ENCODE measurements at places on chromosomes 16 and 17. TPM values are rescaled to one million over a fixed set of nuclear protein-coding genes. Genes with fewer than 3 reads are reported as not detected.

Gene PDE6G
- total RNA-seq: 0.83 TPM

GRCh38 chr16:1654505-1655268, 23.4 kb upstream of the JPT2 start:
- H3K27ac ChIP-seq: peak overlapping the region; percentile 27
- H3K4me1 ChIP-seq: no peaks in the 10 kb centered on the region
- peaks cover 27% of the 10 kb centered on the region for H3K36me3 ChIP-seq

Gene METTL2A
- total RNA-seq: 24.6 TPM

- peak; percentile 97 for DNase-seq
- H3K36me3 ChIP-seq: no peaks in the 10 kb centered on the region
- peak within 1 kb of the TSS; percentile 97 for H3K27ac ChIP-seq
Observed at GRCh38 chr17:44123356-44124117, at the start of gene HDAC5. HDAC5 (minus strand) TSS chr17:44123641; CDS start chr17:44117515, 6,126 bp downstream.

Gene TVP23A
- total RNA-seq: not detected

DNA sequence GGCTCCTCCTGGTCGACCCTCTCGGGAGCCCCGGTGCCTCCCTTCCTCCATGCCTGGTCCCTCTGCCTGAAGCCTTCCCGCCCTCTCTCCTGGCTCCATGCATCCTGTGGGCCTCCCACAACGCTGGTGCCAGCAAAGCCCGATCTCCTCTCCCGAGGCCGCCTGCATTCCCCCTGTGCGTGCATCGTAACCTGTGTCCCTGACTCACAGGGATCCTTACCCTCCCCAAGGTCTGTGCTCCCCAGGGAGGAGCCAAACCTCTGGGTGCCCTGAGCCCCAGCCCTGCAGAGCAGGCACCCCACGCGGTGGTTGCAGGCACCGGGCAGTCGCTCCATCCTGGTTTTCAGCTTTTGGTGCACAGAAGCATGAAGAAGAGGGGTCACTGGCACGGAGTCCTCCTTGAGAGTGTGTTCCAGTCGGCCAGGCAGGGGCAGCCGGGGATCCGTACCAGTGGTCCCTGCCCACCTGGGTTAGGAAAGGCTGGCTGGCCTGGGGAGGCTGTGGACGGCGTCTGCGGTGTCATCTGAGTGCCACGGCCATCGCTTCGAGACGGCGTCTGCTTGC, 1.8 kb upstream of the ENPP7 start:
- peaks cover 11% of the 10 kb centered on the region for H3K4me1 ChIP-seq
- peak overlapping the region; percentile 69 for H3K4me3 ChIP-seq
- DNase-seq: no peak
- H3K27me3 ChIP-seq: no peaks in the 10 kb centered on the region
- H3K27ac ChIP-seq: no peak overlapping the region
- H3K36me3 ChIP-seq: no peaks in the 10 kb centered on the region

Gene TLCD3B
- total RNA-seq: 4.6 TPM

Gene MATCAP1
- total RNA-seq: 24.0 TPM

- no peak overlapping the region for H3K4me3 ChIP-seq
- no peak overlapping the region for H3K27ac ChIP-seq
- peaks cover 7% of the 10 kb centered on the region for H3K27me3 ChIP-seq
- peaks cover 20% of the 10 kb centered on the region for H3K4me1 ChIP-seq
Observed at GRCh38 chr16:68450741-68451255, 2.5 kb upstream of the SMPD3 start.

- H3K27ac ChIP-seq: no peak overlapping the region
- no peaks in the 10 kb centered on the region for H3K27me3 ChIP-seq
- no peak overlapping the region for H3K4me3 ChIP-seq
- DNase-seq: no peak
- no peaks in the 10 kb centered on the region for H3K4me1 ChIP-seq
- H3K36me3 ChIP-seq: no peaks in the 10 kb centered on the region
Observed at GRCh38 chr17:45923511-45924268, 29.3 kb downstream of the MAPT start.

Gene TM4SF5
- not detected for total RNA-seq

DNA sequence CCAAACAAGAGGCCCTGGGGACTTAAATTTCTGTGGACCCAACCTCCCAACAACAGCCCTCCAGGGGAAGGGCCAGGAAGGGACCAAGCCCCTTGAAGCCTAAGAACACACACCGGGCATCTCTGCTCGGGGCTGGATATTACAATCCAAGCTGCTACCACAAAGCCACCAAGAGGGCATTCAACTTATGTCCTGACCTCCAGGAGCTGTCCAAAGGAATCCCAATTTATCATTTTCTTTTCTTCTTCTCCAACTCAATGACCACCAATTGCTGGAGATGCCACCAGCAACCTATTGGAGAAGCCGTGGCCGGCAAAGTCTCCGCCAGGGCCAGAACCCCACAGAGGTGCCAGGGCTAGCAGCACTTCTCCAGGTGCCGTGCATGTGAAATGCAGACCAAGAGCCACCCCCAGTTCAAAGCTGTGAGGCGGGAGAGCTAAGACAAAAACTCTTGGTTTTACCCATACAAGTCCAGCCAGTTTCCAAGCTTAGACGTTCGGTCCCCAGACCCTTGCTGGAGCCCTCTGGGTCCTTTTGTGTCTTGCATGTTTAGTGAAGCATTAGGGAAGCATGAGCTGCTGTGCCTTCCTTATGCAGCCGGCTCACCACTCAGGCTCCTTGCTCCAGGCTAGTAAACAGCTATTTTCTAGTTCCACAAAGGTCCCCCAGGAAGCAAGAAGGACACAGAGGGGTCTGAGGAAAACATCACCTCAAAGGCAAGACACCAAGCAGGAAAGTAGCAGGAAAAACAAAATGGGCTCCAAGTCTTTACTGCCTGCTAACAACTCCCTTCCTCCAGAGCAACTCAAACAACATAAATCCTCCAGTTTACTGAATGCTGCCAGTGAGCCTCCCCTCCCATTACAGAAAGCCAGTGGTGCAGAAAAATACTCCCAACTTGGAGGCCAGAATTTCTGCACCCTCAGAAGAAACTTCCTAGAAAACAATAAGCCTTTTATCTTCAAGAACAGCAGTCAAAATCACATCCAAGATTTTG, 3.2 kb downstream of the PITPNA start:
- H3K4me3 ChIP-seq: no peak overlapping the region
- H3K4me1 ChIP-seq: peaks cover 33% of the 10 kb centered on the region
- no peaks in the 10 kb centered on the region for H3K27me3 ChIP-seq

DNA sequence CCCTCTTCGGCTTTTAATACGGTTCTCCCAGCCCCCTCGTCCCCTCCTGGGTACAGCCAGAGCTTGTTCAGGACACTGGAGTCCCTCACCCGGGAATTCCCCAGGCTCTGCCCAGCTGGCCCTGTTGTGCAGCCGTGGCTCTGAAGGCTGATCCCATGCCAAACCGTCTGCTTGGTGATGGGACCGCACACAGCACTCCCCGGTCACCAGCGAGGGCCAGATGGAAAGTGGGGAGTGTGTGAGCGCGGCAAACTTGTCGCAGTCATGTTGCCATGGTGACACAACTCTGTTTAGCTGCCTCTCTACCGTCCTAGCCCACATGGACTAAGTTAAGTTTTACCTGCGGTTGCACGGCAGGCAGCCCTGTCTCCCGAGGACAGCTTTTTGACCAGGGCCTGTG, 107.9 kb downstream of the RAP1GAP2 start:
- peaks cover 16% of the 10 kb centered on the region for H3K4me1 ChIP-seq
- no peak overlapping the region for H3K4me3 ChIP-seq
- H3K36me3 ChIP-seq: peaks cover 15% of the 10 kb centered on the region
- H3K27ac ChIP-seq: no peak overlapping the region
- no peaks in the 10 kb centered on the region for H3K27me3 ChIP-seq
- DNase-seq: no peak

- DNase-seq: no peak
- H3K4me3 ChIP-seq: no peak overlapping the region
- no peaks in the 10 kb centered on the region for H3K27me3 ChIP-seq
Observed at GRCh38 chr16:87306516-87306915, 10.7 kb downstream of the C16orf95 start.

Gene SGCA
- total RNA-seq: not detected

Gene OR1F1
- not detected for total RNA-seq

- H3K36me3 ChIP-seq: no peaks in the 10 kb centered on the region
- no peak overlapping the region for H3K4me3 ChIP-seq
- DNase-seq: no peak
- peaks cover 68% of the 10 kb centered on the region for H3K4me1 ChIP-seq
Observed at GRCh38 chr17:39641883-39642282, 4.9 kb downstream of the STARD3 start.

- H3K36me3 ChIP-seq: no peaks in the 10 kb centered on the region
- DNase-seq: no peak
- peaks cover 13% of the 10 kb centered on the region for H3K4me1 ChIP-seq
- no peak overlapping the region for H3K4me3 ChIP-seq
- H3K27me3 ChIP-seq: no peaks in the 10 kb centered on the region
- no peak overlapping the region for H3K27ac ChIP-seq
Observed at GRCh38 chr17:82339634-82340580, 6.3 kb upstream of the SECTM1 start.

GRCh38 chr17:77882481-77883212, 75.9 kb upstream of the TNRC6C start:
- H3K4me1 ChIP-seq: peaks cover 87% of the 10 kb centered on the region
- H3K4me3 ChIP-seq: peak overlapping the region; percentile 54
- H3K36me3 ChIP-seq: no peaks in the 10 kb centered on the region
- peak; percentile 94 for DNase-seq
- H3K27me3 ChIP-seq: no peaks in the 10 kb centered on the region

GRCh38 chr16:2042986-2043666, 4.5 kb downstream of the NTHL1 start:
- H3K4me1 ChIP-seq: peaks cover 4% of the 10 kb centered on the region
- DNase-seq: no peak
- H3K36me3 ChIP-seq: no peaks in the 10 kb centered on the region
- no peak overlapping the region for H3K4me3 ChIP-seq

DNA sequence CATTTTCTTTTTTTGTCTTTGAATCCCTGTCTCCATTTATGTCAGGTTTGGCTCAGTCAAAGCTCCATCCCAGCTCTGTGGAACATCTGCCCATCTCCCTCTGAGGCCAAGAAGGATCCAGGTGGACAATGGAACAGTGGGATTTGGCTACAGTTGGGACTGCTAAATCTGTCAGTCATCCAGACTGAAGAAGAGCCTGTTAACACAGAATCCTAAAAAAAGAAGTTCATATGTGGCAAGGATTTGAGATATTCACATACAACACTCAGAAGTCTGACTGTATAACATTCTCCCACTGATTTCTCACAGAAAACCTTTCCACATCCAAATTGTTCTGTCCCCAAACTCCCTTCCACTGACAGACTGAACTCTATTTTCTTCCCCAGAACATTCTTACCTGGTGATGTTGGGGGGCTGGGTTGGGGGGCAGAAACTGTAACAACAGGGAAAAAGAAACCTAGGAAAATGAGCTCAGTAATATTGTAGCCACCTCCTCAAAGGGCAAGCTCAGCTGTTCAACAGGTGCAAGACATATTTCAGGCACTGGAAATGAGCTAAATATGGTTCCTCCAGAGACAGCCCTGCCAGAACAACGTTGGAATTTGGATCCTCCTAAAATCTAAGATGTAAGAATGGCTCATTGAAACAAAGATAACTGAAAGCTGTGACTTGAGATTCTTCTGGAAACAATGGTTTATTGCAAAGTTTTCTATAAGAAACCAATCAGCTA, 301.5 kb upstream of the CDH5 start:
- H3K27me3 ChIP-seq: no peaks in the 10 kb centered on the region
- no peak overlapping the region for H3K27ac ChIP-seq
- H3K36me3 ChIP-seq: no peaks in the 10 kb centered on the region
- H3K4me3 ChIP-seq: no peak overlapping the region

Gene GHDC
- 9.0 TPM for total RNA-seq

- no peak for DNase-seq
- H3K4me1 ChIP-seq: peaks cover 25% of the 10 kb centered on the region
- peaks cover 57% of the 10 kb centered on the region for H3K36me3 ChIP-seq
- H3K27me3 ChIP-seq: no peaks in the 10 kb centered on the region
Observed at GRCh38 chr17:4170639-4171280, 27.8 kb downstream of the CYB5D2 start.

Gene ADGRG3
- 0.14 TPM for total RNA-seq

Gene KRTAP1-4
- not detected for total RNA-seq

Gene CCL8
- total RNA-seq: not detected

DNA sequence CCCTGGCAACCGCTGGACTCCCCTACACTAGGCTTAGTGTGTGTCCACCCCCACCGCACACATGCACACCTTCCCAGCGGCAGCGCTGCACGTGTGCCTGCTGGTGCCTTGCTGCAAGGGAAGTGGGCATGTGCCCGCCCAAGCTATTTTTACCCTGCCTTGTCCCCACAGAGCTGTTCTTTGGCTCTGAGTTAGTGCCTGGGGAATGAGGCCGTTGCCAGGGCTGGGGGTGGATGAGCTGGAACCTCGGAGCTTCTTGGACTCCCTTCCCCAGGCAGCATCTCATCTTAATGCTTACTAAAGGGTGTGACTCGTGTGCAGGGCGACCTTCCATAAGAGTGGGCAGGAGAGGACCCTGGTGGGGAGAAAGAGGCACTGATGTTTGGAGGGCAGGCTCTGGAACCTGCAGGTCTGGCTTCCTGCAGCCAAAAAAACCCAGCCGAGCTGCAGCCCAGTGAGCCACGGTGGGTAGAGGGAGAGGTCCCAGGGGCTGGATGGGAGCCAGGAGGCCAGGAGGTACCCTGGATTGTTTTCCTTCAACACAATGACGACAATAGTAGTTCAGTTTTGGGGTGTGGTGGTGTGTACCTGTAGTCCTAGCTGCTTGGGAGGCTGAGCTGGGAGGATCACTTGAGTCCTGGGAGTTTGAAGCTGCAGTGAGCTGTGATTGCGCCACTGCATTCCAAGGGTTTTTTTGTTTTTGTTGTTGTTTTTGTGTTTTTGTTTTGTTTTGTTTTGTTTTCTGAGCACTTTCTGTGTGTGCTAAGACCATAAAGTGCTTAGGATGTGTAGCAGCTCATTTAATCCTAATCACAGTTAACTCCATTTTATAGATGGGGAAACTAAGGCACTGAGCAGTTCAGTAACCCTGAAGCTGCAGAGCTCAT, 119.1 kb downstream of the RAB11FIP4 start:
- DNase-seq: peak; percentile 48
- H3K4me1 ChIP-seq: peaks cover 60% of the 10 kb centered on the region
- peak overlapping the region; percentile 100 for H3K27ac ChIP-seq
- H3K4me3 ChIP-seq: peak overlapping the region; percentile 93

- H3K4me3 ChIP-seq: no peak overlapping the region
- H3K4me1 ChIP-seq: peaks cover 5% of the 10 kb centered on the region
- peaks cover 2% of the 10 kb centered on the region for H3K36me3 ChIP-seq
- DNase-seq: no peak
Observed at GRCh38 chr17:75809631-75810111, 25.1 kb downstream of the UNK start.

All from activated naive CD4-positive, alpha-beta T cell treated with anti-CD3 and anti-CD28 coated beads for 36 hours (primary cell).